LoVo (cell line): ENCODE measurements at places on chromosomes 13 and 19.

GRCh38 chr19:31759359-31759758, 410.1 kb upstream of the TSHZ3 start:
- no peak for DNase-seq

DNA sequence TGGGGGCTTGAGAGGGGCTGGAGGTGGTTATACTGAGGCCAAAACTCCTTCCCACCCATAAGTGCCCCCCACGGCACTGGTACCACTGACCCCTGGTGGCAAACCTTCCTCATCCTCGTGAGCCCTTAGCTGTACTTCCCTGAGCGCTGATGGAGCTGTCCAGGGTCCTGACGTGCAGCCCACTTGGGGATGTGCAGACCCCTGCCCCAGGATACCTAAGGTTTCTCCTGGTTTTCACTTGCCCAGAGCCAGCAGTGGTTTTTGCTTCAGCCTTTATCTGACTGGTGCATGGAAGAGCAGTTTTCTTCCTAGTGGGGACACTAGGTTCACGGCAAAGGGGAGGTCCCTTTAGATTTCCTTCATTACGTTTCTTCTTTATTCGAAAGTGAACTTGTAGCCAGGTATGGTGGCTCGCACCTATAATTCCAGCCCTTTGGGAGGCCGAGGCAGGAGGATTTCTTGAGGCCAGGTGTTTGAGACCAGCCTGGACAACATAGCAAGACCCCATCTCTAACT, 28.7 kb upstream of the KCTD15 start:
- DNase-seq, result peak; percentile 20

DNA sequence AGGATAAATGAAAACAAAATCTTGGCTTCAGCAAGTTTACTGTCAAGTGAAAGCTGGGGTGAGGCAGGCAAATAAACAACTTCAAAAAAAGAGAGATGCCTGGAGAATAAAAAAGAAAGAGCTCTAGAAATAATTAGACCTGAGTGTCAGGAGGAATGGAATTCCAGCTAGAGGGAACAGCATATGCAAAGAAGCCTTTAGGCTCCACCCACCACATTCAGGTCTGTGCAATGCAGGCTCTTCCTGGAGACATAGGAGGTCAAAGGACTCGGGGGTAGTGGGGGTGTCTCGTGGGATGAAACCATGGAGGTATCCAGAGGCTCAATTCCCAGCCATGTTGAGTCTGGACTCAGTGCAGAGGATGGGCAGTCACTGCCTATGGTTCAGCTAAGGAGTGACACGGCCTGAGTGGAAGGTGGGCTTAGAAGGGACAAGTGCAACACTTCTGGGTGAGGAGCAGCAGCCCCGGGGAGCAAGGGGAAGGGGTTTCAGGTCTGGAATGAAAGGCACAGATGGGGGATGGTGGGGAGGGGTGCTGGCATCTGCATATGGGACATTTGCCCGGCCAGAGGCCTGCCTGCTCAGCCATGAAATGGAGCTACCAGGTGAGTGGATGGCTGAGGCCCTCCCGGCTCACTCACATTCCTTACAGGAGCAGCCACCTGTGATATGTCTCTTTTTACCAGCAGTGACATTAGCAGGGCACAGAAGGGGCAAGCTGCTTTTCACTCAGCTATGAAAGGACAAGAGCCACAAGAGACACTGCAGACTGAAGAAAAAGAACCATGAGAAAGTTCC, 12.3 kb downstream of the LATS2 start:
- no peak for DNase-seq

- DNase-seq, result no peak
These were observed 179.1 kb downstream of the RBM26 start for GRCh38 chr13:79226938-79227337.

DNA sequence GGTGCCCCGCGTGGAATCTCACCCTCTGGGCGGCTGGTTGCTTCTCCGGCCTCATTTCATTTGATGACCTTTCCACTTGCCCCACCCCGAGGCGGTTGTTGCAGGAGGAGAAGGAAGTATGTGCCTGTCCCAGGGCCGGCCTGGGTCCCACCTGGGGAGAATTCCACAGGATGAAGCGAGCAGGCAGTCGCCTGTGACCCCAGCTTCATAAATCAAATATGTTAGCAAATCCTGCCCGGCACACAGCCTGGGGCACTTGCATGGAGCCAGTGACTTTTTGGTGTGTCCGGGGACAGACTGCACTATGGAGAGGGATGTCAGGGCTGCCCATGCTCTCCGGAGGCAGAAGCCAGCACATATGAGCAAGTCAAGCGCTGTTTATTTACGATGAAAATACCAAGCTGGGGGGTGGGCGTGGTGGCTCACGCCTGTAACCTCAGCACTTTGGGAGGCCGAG, 19.7 kb upstream of the ZBTB7A start:
- DNase-seq, result no peak

DNA sequence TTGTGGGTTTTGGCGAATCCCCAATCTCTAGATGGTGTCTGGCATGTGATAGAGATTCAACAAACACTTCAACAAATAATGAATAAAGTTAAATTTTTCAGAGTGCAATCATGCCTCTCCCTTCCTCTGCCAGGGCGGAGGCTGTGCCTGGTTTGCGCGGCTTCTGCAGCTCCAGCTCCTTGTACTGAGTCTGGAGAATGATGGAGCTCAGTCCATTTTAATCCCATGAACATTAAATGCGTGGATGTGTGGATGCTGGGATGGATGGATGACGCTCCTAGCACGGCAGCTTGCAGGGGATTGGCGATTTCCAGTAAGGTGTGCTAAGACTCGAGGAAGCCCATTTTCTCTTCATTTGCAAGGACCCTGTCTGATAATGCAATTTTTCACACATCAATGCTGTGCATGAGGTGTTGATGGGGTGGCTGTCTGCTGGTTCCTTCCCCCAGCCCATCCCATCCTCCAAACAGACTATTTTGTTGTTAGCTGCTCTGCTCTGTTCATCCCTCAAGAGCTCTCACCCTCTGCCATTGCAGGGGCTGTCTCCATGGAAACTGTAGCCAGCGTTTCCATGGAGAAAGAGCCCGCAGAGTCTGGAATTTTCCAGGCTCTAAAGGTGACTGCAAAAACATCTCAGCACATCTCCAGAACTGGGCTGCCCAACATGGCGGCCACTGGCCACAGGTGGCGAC, 92.6 kb upstream of the PEG3 start:
- DNase-seq, result no peak

DNA sequence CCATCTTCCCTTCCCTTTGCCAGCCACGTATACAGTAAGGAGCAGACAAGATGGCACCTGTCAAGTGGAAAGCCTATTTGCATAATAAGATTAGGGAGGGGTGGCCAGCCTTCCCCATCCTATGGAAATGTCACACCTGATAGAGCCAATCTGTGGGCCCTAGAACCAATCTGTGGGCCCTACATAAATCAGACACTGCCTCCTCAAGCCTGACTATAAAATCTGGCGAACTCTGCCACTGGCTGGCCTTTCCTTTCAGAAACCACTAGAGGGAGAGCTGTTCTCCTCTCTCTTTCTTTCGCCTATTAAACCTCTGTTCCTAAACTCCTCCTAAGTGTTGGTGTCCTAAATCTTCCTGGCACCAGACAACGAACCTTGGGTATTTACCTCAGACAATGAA, 231.5 kb upstream of the KLHL1 start:
- peak; percentile 25 for DNase-seq

- no peak for DNase-seq
These were observed 14.1 kb downstream of the ZNF490 start for GRCh38 chr19:12596485-12596884.

DNA sequence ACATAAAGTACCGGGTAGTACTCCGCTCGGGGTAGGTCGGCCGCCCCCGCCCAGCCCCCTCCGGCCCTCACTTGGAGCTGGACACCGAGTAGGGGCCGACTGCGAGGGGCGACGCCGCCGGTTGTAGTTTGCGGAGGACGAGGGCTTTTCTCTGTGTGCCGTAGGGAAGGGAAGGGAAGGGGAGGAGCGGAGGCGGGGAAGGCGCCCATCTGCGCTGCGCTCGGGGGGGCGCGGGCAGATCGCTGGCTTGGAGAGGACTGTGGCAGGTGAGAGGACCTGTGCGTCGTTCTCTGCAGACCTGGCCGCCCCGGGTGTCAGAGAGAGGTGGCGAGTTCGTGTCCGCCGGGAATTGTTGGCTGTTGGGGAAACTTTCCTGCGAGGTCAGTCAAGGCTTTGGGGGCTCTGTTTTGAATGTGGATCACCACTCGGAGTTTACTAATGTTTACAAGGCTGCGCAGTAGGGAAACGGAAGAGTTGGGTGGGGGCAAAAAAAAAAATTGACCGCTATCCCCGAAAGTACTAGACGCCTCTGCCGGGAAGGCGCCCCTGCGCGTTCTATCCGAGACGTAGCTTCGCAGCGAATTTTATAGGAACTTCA, 1.4 kb downstream of the ING1 start:
- DNase-seq, result no peak

GRCh38 chr19:47886010-47886559, at the start of gene SULT2A1:
Gene SULT2A1, minus strand, starts transcription at chr19:47886315. Its CDS starts 58 bp downstream, at chr19:47886257.
- DNase-seq, result no peak

GRCh38 chr19:7744871-7745650, 2.3 kb downstream of the CD209 start:
- DNase-seq, result no peak

- DNase-seq, result no peak
These were observed 553.5 kb downstream of the MYO16 start for GRCh38 chr13:109182777-109183465.

DNA sequence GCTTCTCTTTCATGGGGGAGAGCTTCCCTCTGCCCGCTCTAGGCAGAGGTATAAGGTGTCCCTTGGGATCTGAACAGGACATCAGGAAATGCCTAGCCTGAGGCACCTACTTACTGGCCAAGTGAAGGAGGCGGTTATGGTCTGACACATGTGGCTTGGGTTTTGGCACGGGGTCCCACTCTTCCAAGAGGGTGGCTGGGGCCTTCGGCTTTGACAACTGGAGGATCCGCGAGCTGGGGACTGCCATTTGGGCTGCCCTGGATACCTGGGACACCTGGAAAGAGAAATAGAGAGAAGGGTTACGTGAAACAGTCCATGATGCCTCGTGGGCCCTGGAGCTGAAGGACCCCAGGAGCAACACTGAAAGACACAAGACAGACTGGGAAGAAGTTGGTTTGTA, 22.4 kb upstream of the MIER2 start:
- no peak for DNase-seq

- no peak for DNase-seq
These were observed 57.8 kb upstream of the POSTN start for GRCh38 chr13:37656247-37656940.

DNA sequence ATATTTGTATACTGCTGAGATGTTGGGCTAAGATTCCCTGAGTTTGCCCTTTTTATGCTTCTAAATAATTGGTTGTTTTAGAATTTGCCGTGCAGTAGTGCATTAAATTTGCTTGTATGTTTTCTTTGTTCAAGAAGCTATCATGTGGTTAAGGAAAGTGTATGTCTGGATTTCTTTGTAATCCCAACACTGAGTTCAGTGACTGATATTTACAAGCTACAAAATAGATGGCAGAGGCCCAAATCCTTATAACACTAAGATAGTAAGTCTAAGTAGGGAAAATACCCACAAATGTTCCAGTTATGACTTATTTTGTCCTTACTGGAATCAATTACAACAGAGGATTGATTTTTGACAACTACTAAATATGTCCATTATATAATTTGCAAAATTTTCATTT, 435.0 kb upstream of the KLF12 start:
- no peak for DNase-seq

- DNase-seq, result no peak
These were observed 710 bp downstream of the SHD start for GRCh38 chr19:4279530-4280422.

GRCh38 chr13:34931572-34931971, 10.5 kb upstream of the NBEA start:
- DNase-seq, result no peak

- no peak for DNase-seq
These were observed 3.9 kb downstream of the SBNO2 start for GRCh38 chr19:1169921-1170885.

- DNase-seq, result no peak
These were observed 406.7 kb upstream of the ZNF507 start for GRCh38 chr19:31938675-31939074.

DNA sequence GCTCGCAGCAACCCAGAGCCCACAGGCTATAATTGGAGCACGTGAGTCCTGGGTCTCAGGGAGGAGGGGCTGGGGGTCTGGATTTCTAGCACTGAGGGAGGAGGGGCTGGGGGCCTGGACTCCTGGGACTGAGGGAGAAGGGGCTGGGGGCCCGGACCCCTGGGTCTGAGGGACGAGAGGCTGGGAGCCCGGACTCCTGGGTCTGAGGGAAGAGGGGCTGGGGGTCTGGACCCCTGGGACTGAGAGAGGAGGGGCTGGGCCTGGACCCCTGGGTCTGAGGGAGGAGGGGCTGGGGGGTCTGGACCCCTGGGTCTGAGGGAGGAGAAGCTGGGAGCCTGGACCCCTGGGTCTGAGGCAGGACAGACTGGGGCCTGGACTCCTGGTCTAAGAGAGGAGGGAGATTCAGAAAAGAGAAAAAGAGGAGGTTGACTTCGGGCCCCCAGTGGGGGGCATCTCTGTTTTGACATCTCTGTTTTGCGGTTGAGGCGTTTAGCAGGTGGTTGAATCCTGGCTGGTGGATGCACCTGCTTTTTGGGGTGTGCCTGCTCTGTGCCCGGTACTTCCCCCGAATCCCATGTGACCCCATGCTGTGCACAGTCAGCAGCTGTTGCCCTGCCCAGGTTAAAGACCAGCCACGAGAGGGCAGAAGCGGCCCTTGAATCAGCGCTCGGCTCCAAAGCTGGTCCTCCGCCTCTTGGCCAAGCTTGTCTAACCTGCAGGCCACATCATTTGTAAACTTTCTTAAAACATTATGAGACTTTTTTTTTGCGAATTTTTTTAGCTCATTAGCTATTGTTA, 10.5 kb downstream of the PVR start:
- DNase-seq, result no peak

DNA sequence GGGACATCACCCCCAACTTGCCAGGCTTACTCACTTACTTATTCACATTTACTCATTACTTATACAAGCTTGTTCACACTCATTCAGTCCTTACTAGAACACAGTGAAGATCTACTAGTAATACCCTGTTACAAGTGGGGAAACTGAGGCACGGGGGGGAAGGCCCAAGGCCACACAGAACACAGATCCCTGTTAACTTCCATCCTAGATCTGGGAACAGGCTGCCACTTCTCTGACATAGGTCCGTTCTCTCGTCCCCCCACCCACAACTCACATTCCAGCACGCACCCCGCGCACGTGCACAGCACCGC, 1.5 kb upstream of the NRTN start:
- DNase-seq, result no peak

- no peak for DNase-seq
These were observed 59.5 kb downstream of the SLC7A1 start for GRCh38 chr13:29535663-29536655.

DNA sequence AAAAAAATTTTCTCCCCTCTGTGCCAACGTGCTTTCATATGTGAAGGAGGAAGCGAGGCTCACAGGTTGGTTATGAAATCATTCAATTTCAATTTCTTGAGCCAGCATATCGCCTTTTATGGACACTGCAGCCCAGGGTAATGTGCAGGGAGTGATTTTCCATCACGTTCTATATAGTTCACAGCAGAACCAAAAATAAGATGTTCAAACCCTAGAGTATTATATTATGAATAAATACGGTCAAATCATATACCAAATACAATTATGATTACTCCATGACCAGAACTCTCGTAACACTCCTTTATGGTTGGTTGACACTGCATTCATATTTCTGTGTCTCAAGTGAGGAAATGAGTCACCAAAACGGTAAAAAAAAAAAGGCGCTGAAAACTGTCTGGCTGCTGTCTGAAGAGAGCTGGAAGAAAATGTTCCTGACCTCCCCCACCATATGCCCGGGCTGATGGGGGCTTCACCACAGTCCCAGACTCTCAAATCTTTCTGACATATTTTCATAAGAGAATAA, 75.8 kb upstream of the UBAC2 start:
- no peak for DNase-seq
